ENCODE measurements at places on chromosomes 12 and 14. TPM values are rescaled to one million over a fixed set of nuclear protein-coding genes. Genes with fewer than 3 reads are reported as not detected.

DNA sequence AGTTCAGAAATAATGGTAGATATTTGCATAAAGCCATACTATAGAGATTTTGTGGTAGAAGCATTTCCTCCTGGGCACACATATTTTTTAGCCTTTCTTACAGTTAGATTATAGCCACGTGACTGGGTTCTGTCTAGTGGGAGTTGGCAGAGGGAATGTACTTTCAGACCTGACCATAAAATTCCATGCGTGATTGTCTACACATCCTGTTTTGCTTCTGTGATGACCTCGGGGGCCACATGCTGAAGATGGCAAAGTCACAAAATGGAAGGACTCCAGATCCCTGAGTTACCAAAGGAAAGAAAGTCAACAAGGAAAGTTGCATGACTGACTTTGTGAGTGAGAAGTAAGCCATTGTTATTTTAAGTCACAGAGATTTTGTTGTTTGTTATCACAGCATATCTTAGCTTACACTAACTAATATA is 14.6 kb upstream of the MIA2 start:
- no peak for DNase-seq

- no peak for DNase-seq
These were observed 941.9 kb downstream of the NRXN3 start for GRCh38 chr14:79111987-79112501.

GRCh38 chr12:53618275-53618674 is 7.9 kb downstream of the ATF7 start:
- no peak for DNase-seq

CELA1 gene
- not detected for total RNA-seq

DNA sequence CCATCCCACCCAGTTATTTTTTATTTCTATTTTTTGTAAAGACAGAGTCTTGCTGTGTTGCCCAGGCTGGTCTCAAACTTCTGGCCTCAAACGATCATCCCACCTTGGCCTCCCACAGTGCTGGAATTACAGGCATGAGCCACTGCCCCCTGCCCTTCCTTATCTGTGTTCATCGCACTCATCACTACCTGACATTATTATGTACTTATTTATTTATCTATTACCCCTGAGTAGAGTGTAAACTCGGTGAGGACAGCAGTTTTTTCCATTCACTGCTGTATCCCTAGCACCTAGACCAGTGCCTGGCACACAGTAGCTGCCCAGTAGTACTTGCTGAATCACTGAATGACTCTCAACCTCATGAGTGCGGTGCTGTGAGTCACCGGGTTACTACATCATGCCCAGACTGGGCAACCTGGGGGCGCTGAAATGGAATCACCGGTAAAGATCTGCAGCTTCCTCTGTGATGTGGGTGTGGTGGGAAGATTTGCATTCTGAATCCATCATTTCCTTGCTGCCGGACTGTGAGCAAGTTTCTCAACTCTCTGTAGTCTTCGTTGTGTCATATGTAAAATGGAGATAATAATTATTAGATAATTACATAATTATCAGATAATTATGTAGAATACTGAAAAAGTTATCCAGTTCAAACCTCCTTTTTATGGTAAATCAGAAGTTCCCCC is 81.9 kb upstream of the USP44 start:
- DNase-seq, result no peak

VWF gene
- total RNA-seq, result 0.58 TPM

HOXC10 gene
- total RNA-seq, result not detected

GRCh38 chr12:21340403-21340802 is 5.7 kb upstream of the SLCO1A2 start:
- no peak for DNase-seq

- no peak for DNase-seq
These were observed 28.1 kb downstream of the MSRB3 start for GRCh38 chr12:65306366-65307168.

- no peak for DNase-seq
These were observed 13.3 kb upstream of the CMAS start for GRCh38 chr12:22032732-22033131.

DNA sequence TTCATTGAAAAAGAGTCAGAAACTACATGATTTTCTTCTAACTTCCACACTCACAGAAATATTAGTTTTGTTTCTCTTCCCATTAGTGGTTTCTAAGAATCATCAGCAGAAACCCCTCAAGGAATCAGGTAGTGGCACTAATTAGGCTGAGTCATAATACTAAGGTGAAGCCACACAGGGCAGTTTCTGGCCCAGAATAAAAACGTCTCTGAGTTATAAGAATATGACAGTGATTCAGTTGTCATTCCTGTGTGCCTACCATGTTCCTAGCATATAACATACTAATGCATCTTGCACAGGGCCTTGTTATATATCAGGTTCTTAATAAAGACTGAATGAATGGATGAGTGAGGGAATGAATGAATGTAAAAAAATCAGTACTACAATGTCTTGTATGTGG is 206.0 kb upstream of the PLEKHG7 start:
- DNase-seq, result no peak

PLBD2 gene
- total RNA-seq, result 25.3 TPM

- no peak for DNase-seq
These were observed 299.1 kb downstream of the BTG1 start for GRCh38 chr12:91846466-91847055.

DNA sequence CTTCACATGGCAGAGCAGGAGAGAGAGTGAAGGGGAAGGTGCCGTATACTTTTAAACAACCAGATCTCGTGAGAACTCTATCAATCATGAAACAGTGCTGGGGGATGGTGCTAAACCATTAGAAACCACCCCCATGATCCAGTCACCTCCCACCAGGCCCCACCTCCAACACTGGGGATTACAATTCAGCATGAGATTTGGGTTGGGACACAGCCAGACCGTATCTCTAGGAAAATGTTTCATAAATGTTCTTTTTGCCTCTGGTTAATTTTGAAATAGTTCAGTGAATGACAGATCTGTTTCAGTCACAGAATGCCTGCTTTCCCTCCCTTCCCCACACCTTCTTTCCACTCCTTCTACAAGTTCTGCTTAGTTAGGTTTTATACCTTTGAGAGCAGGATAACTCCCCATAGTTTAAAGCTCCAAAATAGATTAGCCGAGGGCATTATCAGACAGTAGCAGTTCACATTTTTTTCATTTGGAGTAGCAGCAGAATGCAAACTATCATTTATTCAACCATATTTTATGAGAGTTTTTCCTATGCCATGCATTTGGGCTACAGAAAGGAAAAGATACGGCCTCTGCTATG is 27.1 kb downstream of the PELI2 start:
- DNase-seq, result no peak

PLXNC1 gene
- 3.1 TPM for total RNA-seq

- no peak for DNase-seq
These were observed 67.7 kb downstream of the EEA1 start for GRCh38 chr12:92861381-92861780.

DNA sequence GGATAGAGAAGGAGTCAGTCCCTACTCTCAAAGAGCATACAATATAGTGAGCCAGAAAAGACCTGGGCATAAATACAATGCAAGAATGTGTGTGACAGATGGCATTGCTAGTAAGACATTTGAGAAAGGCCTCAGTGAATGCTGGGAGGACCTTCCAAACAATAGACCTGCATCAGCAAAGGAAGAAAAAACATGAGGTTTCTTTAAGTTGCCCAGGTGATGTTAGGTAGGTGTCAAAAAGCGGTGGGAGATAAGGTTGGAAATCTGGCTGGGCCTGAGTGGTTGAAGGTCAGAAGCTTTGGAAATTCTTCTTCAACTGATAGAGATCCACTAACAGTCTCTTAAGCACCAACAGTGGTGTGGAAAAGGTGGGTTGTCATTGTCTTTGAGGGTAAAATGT is 50.5 kb upstream of the FRS2 start:
- no peak for DNase-seq

- peak; percentile 94 for DNase-seq
These were observed 14.8 kb downstream of the PROX2 start for GRCh38 chr14:74860899-74861733.

GRCh38 chr12:81208187-81208911 is 130.5 kb downstream of the ACSS3 start:
- DNase-seq, result no peak

- DNase-seq, result no peak
These were observed 9.5 kb downstream of the PHETA1 start for GRCh38 chr12:111359231-111359913.

- no peak for DNase-seq
These were observed 64.2 kb downstream of the LLPH start for GRCh38 chr12:66066137-66066928.

AMN gene
- total RNA-seq, result 2.0 TPM

B4GALNT3 gene
- total RNA-seq, result 2.9 TPM

GRCh38 chr12:74259199-74259598 is 278.4 kb upstream of the ATXN7L3B start:
- DNase-seq, result no peak

TGM1 gene
- total RNA-seq, result 2.6 TPM

- DNase-seq, result peak; percentile 30
These were observed 21.8 kb downstream of the CHST11 start for GRCh38 chr12:104478396-104479122.

GRCh38 chr12:12133259-12133658 is 62.5 kb downstream of the BCL2L14 start:
- no peak for DNase-seq

KRT74 gene
- total RNA-seq, result not detected

DNA sequence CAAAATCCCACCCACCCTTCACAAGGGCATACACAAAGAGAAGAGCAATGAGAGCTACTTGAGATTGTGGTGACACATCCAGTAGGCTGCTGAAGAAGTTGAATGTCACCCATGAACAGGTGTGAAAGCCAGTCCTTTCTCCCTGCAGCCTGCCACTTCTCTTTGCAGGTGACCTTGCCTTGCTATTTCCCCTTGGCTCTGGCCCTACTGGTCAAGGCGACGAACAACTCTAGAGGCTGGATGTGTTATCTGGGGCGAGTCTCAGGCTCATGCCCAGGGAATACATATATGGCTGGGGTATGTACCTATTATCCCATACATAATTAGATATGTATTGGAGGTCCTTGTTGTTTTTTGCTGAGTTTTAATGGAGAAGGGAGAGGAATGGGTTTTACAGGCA is 70.2 kb upstream of the EGLN3 start:
- DNase-seq, result no peak

GRCh38 chr12:16473610-16474326 is 126.3 kb downstream of the MGST1 start:
- DNase-seq, result no peak

DNA sequence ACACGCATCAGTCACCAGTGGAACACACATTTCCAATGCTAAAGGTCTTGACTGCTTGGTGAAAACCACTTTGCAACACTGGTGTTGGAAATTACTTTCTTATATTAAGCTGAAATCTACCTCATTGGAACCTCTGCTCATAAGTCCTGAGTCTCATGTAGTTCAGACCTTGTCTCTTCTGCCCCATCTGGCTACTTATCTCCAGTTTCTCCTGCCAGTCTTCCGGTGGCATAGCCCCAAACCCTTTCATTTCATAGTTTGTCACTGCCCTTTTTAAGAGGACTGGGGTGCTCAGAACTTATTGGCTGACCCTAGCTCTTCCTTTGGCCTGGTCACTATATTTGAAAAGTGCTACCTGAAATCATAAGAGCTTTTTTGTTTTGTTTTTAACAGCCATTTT is 43.7 kb downstream of the HELB start:
- no peak for DNase-seq

- no peak for DNase-seq
These were observed 11.2 kb downstream of the DHRS7 start for GRCh38 chr14:60153991-60154390.

DNA sequence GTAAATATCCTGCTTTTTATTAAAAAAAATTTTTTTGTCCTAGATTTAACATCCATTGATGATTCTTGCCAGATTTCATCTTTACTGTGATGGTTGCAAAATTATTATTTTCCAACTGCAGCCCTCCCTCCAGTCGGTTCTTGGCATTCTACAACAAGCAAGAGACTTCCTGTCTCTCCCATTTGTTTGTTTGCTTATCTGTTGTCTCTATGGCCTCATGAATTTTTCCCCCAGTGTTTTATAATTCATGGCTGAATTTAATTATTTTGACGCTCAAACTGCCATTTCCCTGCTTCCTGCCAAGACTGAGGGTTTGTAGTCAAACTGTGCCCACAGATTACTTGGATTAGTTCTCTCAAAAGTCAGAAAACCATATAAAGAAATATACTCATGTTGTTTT is 25.9 kb downstream of the CGRRF1 start:
- DNase-seq, result no peak

GOLGA3 gene
- 75.9 TPM for total RNA-seq

DNA sequence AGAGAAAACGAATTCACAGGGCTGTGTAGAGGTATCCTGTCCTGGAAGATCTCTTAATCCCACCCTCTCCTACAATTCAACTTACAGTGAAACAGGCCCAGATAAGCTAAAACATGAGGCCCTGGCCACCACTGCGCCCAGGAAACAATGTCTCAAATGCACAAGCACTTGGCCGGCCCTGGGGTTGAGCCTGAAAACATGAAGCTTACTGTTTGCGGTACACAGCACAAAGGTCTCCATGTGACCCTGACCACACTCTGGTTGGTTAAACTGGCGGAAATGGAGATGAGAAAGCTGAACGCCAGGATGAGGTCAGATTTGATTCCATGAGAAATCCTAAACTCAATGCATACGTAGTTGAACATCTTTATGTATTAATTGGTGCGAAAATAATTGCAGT is 16.4 kb downstream of the WSB2 start:
- no peak for DNase-seq

SDS gene
- 0.18 TPM for total RNA-seq

DNA sequence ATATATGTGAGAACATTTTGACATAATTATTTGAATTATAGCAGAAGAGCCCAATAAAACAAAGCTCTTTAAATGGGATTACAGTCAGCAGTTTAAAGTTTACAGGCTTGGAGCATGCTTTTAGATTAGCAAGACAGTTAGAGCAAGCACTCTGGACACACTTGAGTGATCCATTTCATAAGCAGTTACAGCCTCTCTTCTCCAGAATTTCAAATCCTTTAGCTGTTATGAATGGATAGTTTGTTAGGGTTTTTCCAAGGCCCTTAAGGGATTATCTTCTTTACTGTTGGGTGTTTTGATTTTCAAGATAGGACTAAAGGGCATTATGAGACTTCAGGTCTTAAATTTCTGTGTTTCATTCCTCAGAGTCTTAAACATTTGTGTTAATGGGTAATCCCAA is 36.3 kb downstream of the BEST3 start:
- DNase-seq, result no peak

DNA sequence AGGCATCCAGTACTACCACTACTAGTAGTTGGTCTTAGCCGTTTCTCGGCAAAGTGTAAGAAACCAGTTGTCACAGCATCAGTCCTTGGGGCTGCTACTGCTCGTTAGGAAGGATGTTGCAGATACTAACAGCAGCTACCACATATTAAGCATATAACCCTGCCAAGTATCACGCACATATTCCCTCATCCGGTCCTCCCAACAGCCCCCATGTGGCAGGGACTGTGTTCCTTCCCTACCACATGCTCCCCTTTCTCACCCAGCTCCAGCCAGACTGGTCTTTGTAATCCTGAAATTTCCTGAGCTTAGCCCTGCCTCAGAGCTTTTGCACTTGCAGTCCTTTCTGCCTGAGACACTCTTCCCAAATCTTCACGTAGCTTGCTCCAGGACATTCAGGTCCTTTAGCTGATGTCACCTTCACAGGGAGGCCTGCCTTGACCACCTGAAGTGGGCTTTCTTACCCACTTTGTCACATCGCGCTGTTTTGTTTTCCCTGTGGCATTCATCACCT is 7.8 kb downstream of the ERP29 start:
- DNase-seq, result no peak

ARHGEF40 gene
- 0.11 TPM for total RNA-seq

All from activated T-cell treated with anti-CD3 and anti-CD28 coated beads, Interleukin-2, amount 50 U/mL, for 4 hours (primary cell).